ENCODE measurements at places on chromosomes 16 and 17.

- peak; percentile 67 for DNase-seq
Measured at GRCh38 chr16:2471016-2471652, at the start of gene NTN3. NTN3 (plus strand) TSS chr16:2471297; CDS start chr16:2471702, 405 bp downstream.

- no peak for DNase-seq
Measured at GRCh38 chr16:10245002-10245401, 62.8 kb upstream of the GRIN2A start.

- DNase-seq, result no peak
Measured at GRCh38 chr17:17606416-17607000, 15.0 kb upstream of the PEMT start.

GRCh38 chr17:4038076-4038475 lies 73.8 kb upstream of the ATP2A3 start:
- DNase-seq, result no peak

- no peak for DNase-seq
Measured at GRCh38 chr16:68434624-68435210, 13.6 kb downstream of the SMPD3 start.

GRCh38 chr16:49516382-49517036 lies 142.9 kb downstream of the C16orf78 start:
- no peak for DNase-seq

DNA sequence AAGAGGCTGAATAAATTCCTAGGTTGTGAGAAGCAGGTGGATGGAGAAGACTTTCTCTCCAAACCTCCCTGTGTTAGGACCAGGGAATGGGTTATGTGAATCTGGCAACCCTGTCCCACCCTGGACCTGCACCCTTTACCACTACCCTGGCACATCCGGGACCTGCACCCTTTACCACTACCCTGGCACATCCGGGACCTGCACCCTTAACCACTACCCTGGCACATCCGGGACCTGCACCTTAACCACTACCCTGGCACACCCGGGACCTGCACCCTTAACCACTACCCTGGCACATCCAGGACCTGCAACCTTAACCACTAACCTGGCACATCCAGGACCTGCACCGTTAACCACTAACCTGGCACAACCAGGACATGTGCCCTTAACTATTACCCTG lies 207.0 kb upstream of the CACNG3 start:
- no peak for DNase-seq

DNA sequence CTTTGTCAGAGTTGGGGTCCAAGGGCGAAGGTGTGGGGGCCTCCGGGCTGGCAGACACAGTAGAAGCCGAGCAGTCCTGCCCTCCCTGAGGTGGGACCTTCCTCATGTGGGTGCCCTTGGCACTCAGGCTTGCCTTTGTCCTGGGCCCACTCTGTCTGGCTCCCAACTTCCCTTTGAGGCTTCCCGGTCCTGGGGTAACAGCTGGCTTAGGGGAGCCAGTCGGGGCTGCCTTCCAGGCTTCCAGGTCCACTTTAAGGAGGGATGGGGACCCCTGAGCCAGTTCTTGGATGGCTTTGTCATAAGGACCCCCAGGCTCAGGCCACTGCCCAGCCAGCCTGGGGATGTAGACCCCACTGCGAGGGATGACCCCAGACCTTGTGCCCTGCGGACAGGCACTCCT lies 7.8 kb downstream of the GAS2L2 start:
- DNase-seq, result no peak

DNA sequence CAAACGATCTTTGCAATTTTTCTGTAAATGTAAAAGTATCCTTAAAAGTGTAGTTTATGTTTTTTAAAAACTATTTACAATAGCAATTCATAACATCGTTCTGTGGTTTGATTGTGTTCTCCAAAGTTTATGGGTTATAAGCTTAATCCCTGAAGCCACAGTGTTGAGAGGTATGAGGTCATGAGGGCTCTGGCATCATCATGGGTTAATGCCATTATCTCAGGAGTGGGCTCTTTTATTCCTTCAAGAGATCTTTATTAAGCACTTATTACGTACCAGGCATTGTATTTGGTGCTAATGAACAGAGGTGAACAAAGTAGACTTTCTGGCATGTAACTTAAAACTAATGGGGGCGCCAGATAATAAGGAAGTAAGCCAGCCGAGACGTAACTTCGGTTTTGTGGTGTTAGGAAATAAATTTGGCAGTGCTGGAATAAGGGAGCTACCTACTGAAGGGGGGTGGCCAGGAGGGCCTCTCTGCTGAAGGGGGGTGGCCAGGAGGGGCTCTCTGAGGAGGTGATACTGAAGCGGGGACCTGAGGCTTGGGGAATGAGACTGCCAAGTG lies 158.1 kb downstream of the VPS53 start:
- DNase-seq, result no peak

DNA sequence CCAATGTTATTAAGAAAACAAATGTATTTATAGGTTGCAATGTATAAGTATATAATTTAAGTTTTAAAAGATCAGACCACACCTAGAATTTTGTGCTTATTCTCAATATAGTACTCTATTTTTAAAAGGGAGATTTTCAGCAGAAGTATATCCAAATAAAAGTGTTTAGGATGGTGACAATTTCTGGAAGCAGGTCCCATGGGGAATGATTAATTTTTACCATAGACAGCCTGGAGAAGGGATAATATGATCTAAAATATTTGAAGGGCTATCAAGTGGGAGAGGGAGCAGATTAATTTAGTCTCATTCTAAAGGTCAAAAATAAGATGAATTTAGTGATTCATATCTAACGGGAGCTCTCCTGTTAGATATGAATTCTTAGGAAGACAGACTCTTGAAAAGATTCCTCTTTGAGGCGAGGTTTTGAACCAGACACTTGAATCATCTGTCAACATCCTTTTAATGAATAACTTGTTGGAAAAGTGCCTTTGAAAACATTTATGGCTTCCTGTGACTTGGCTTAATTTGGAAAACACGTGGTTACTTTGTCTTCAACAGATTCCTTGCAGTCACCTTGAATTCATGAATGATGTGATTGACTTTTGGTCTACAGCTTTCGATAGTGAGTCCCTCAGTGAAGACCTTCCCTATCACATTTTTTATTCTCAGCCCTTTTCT lies 29.3 kb upstream of the SMIM36 start:
- no peak for DNase-seq

DNA sequence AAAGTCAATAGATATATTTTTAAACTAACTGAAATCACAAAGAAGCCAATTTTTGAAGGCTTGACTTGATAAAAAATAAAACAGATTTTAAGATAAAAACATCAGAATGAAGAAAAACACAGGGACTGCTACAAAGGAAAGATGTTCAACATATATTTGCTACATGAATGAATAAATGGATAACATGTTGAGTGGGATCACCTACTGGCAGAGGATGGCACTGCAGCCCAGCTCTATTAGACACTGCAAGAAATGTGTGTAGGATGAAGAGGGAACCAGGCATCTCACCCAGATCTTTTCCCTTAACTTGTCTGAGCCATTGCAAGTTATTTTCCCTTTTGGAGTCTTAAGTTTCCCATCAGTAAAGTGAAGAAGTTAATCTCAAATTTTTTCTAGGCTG lies 4.2 kb downstream of the AIPL1 start:
- no peak for DNase-seq

GRCh38 chr17:64736804-64737492 lies 74.8 kb upstream of the SMURF2 start:
- DNase-seq, result no peak

DNA sequence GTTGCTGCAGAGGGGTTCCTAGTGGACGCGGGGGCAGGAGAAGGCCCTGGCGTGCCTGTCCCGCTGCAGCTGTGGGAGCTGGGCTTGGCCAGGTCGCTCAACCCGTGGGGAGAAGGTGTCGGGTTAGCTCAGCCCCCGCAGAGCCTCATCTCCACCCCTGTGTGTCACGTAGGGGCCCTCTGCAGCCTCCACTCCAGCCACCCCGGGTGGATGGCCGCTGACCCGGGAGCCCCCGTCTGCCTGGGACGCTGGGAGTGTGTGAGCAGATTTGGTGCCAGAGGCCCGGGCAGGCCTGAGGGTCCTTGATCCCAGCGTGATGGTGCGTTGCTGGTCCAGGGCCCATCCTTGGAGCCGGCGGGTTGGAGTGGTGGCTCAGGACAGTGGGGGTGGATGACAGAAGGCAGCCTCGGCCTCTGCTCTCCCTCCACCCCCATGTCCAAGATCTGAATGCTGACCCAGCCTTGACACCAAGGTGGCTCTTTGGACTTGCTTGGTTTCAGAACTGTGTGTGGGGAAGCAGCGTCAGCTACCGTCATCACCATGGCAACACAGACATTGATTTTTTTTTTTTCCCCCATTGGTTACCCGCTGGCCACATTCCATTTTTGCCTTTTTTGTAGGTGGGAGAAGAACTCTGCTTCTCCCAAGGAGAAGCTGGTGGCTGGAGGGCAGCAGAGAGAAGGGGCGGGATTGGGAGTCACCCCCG lies 35.7 kb downstream of the BAIAP2 start:
- peak; percentile 68 for DNase-seq

Data from brain (organoid and tissue), 16 donors.